Progenitor cell of endocrine pancreas (in vitro differentiated cells): ENCODE measurements at places on chromosomes 1 and 21. TPM values are rescaled to one million over a fixed set of nuclear protein-coding genes. Genes with fewer than 3 reads are reported as not detected.
A peak's percentile ranks its signal among the peaks of the same experiment; 100 is the strongest.

Gene OR2L2
- 0.14 and 0.22 TPM in 2 replicates for total RNA-seq

Gene VHLL
- total RNA-seq, result 0.46 TPM in 1 of 2 replicates, not detected in the other

Gene HNRNPCL4
- not detected in 2 replicates for total RNA-seq

- no peaks in the 10 kb centered on the region for H3K27me3 ChIP-seq
- H3K4me3 ChIP-seq, result no peak overlapping the region
- peaks cover 15% of the 10 kb centered on the region for H3K36me3 ChIP-seq
- H3K4me1 ChIP-seq, result no peaks in the 10 kb centered on the region
- H3K27ac ChIP-seq, result no peak overlapping the region
Observed at GRCh38 chr21:41832596-41833496, 46.3 kb downstream of the PRDM15 start.

- H3K27ac ChIP-seq, result no peak overlapping the region
- DNase-seq, result no peak
- H3K36me3 ChIP-seq, result no peaks in the 10 kb centered on the region
- no peak overlapping the region for H3K4me3 ChIP-seq
- peaks cover 18% of the 10 kb centered on the region for H3K27me3 ChIP-seq
Observed at GRCh38 chr1:95575291-95575690, 341.3 kb downstream of the RWDD3 start.

DNA sequence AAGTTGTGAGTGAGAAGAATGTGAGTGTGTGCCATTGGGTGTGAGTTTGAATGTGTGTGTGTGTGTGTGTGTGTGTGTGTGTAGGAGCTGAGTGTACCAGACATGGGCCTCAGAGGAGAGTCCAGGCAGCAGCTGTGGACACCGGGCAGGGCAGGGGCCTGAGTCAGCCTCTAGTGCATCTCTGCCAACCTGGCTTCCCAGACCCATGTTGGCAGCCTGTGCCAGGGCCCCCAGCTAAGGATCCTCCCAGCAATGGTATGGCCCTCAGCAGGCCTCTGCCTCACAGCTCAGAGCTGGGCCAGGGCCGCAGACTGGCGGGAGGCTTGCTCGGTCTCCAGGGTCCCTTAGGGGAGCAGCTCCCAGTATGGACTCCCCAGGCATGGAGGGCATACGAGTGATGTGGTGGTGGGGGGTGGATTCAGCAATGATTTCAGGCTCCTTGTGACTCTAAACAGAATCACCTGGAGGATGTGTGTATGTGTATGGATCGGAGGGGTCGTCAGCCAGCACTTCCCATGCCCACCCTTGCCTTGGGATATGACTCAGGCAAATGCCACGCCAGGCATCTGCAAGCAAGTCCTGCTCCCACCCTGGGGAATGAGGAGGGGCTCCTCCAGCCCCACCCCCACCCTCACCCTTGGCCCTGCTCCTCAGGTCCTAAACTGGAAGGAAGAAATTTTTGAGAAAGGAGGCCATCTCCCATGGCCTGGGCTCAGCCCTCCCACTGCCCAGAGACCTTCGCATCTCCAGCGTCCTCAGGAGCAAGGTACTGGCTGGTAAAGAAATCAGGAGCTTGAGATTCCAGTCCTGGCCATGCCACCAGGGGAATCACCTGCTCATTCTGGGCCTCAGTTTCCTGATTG is 1.8 kb upstream of the FOXO6 start:
- H3K27me3 ChIP-seq, result peaks cover 34% of the 10 kb centered on the region
- no peaks in the 10 kb centered on the region for H3K36me3 ChIP-seq
- H3K4me1 ChIP-seq, result peaks cover 12% of the 10 kb centered on the region

DNA sequence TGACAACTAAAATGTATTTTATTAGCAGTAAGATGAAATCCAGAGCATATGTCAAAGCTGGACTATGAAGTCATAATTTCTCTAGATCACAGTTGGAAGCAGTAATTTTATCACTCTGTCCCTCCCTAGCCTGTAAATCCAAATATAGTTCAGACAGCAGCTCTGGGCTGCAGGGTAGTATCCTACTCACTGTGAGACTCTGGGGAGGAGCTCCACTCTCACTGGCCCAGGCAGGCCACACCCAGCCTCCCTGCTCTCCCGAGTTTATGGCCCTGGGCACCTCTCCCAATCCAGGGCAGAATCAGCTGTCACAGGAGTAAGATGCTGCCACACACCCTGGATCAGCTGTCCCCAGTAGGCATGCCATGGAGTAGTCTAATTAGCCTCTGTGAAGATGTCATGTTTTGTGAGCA is 131.1 kb downstream of the HLCS start:
- peaks cover 5% of the 10 kb centered on the region for H3K4me1 ChIP-seq
- no peaks in the 10 kb centered on the region for H3K27me3 ChIP-seq
- peaks cover 1% of the 10 kb centered on the region for H3K36me3 ChIP-seq

DNA sequence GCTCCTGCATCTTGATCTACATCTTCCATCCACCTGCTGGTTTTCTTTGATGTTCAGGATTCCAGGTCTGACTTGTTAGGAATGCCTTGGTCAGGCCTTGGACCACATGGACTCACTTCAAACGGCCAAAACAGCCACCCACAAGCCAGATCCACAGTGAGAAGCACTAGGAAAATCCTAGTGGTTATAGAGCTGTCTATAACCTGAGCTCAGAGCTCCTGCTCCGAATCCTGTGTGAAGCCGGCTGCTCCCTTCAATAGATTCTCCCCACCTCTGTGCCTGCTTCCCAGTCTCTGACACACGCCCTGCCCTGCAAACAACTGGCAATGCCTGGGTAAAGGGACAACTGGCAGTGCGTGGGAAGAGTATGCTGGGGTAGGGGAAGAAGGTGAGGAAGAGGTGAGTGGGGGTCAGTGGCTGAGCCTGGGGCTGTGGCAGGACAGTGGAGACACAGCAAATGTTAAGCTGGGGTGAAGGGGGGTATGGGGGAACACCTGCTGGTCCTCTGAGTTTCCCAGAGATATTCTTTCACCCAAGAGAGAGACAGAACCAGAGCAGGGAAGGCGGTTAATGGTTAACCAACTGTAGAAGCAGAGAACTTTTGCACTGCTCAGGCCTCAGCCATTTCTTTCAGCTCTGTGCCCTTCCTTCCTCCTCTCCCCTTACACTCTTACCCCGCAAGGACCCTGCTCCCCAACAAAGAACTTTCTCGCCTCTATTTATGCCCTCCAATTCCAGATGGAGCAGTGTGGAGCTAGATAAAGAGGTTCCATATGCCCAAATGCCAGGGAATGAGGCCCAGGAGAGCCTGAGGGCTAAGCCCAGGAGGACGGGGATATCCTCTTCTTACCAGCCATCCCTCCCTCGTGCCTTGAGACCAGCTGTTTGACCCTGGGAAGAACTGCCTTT is 4.5 kb downstream of the PLXNA2 start:
- peaks cover 18% of the 10 kb centered on the region for H3K27me3 ChIP-seq
- peak overlapping the region; percentile 34 for H3K27ac ChIP-seq
- DNase-seq, result no peak
- no peaks in the 10 kb centered on the region for H3K36me3 ChIP-seq
- peak overlapping the region; percentile 18 for H3K4me3 ChIP-seq

DNA sequence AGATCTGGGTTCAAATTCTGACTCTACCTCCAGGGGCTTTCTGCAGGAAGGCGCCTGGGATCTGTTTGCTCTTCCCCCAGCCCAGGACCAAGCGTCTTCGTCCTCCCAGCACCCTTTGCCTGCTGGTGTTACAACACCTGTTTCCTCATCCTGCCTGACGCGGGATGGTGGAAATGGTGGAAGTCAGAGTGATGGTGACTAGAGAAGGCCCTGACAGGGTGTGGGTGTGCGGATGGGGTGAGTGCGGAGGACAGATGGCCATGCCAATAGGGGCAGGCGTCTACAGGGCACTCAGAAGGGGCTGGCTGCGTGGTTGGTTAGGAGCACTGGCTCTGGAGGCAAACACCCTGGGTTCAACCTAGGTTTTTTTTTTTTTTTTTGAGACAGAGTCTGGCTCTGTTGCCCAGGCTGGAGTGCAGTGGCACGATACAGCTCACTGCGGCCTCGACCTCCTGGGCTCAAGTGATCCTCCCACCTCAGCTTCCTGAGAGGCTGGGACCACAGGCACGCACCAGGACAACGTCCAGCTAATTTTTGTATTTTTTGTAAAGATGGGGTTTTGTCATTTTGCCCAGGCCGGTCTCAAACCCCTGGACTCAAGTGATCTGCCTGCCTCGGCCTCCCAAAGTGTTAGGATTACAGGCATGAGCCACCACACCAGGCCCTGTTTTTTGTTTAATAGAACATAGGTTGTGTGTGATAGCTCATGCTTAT is 1.5 kb downstream of the THEMIS2 start:
- H3K36me3 ChIP-seq, result no peaks in the 10 kb centered on the region
- no peak for DNase-seq
- H3K4me1 ChIP-seq, result peaks cover 3% of the 10 kb centered on the region

DNA sequence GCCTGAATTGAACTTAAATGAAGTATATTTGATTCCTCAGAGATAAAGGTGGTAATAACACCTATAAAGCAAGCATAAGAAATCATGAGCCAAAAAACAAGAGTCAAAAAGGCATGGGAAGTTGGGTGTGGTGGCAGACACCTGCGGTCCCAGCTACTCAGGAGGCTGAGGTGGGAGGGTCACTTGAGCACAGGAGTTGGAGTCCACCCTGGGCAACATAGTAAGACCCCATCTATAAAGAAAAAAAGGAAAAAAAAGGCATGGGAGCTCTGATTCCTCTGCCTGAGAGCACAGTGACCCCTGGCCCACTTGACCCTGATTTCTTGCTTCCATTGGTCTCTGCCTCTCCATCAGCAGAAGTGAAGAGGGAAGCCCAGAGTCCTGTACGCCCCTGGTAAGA is 40.3 kb downstream of the MT1HL1 start:
- no peak overlapping the region for H3K4me3 ChIP-seq
- H3K36me3 ChIP-seq, result no peaks in the 10 kb centered on the region
- DNase-seq, result no peak
- H3K4me1 ChIP-seq, result peaks cover 1% of the 10 kb centered on the region

GRCh38 chr1:175733722-175734121 is 9.7 kb downstream of the TNR start:
- no peak overlapping the region for H3K4me3 ChIP-seq
- H3K27ac ChIP-seq, result no peak overlapping the region
- H3K36me3 ChIP-seq, result no peaks in the 10 kb centered on the region
- no peak for DNase-seq

- peak overlapping the region; percentile 45 for H3K27ac ChIP-seq
- DNase-seq, result no peak
- no peaks in the 10 kb centered on the region for H3K4me1 ChIP-seq
- H3K4me3 ChIP-seq, result no peak overlapping the region
- H3K27me3 ChIP-seq, result peaks cover 16% of the 10 kb centered on the region
Observed at GRCh38 chr1:232726048-232726779, 79.0 kb upstream of the MAP10 start.

DNA sequence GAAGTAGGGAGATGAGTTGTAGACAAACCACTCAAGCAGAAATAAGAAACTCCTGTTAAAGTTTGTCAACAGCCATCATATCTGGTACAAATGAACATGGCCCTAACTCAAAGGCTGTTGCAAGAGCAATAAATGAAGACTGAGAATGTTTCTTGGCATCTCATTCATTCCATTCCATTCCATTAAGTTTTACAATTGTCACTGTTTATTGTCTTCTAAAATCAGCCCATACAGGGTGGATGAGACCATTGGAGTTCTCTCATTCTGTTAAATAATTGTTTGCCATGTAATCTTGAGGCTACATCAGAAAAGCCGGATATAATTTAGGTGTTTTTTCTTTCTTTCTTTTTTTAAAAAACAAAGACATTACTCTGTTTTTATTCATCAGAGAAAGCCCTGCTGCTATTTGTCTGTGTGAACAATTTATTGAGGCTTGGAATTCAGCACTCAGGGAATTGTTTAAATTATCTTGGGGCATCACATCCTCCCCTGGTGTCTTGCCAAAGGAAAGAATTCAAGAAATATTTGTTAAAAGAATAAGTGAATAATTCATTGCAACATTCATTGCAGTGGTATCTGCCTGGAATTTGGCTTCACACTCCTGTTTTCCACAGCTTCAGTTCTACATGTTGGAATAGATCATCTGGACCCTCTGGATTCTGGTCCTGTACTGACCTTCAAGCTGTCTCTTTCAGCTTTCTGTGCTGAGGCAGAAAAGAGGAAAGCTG is 604.5 kb downstream of the PLPP3 start:
- no peaks in the 10 kb centered on the region for H3K36me3 ChIP-seq
- H3K27ac ChIP-seq, result no peak overlapping the region
- peaks cover 5% of the 10 kb centered on the region for H3K27me3 ChIP-seq
- H3K4me3 ChIP-seq, result no peak overlapping the region
- no peaks in the 10 kb centered on the region for H3K4me1 ChIP-seq

DNA sequence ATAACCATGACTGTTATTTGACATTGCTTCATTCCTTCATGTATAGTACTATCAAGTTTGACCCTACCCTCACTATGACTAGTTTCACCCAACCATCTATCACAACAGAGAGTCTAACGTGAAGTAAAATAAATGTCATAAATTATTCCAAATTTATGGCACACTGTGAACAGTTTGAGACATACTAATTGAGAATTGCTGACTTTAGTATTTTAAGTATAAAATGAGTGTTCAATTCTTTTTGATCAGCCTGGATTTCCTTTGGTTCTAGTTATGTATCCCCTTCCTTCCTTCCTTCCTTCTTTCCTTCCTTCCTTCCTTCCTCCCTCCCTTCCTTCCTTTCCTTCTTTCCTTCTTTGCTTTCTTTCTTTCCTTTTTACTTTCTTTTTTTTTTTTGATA is 14.5 kb downstream of the CR1 start:
- no peak overlapping the region for H3K4me3 ChIP-seq
- no peak overlapping the region for H3K27ac ChIP-seq
- no peaks in the 10 kb centered on the region for H3K4me1 ChIP-seq

GRCh38 chr1:98898940-98899339 is 105.7 kb downstream of the PLPPR5 start:
- no peak for DNase-seq
- no peak overlapping the region for H3K27ac ChIP-seq
- no peak overlapping the region for H3K4me3 ChIP-seq
- H3K36me3 ChIP-seq, result no peaks in the 10 kb centered on the region
- H3K27me3 ChIP-seq, result no peaks in the 10 kb centered on the region
- no peaks in the 10 kb centered on the region for H3K4me1 ChIP-seq

DNA sequence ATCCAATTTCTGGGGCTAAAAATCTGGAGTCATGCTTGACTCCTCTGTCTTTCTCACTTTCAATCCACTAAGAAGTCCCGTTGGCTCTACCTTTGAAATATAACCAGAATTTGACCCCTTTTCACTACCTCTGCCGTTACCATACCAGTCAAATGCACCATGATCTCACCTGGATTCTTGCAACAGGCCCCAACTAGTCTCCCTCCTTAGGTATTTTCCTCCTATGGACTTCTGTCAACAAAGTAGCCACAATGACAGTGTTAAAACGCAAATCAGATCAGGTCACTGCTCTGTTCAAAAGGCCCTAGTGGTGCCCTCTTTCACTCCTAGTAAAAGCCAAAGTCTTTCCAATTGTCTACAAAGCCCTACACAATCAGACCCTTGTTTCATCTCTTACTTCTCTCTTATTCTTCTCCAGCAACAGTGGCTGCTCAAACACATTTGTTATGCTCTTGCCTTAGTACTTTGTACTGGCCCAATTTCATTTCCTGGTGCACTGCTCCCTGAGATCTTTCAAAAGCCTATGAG is 35.7 kb upstream of the AGL start:
- H3K36me3 ChIP-seq, result no peaks in the 10 kb centered on the region
- no peak overlapping the region for H3K27ac ChIP-seq
- H3K4me1 ChIP-seq, result peaks cover 4% of the 10 kb centered on the region
- H3K27me3 ChIP-seq, result no peaks in the 10 kb centered on the region

- DNase-seq, result no peak
- H3K36me3 ChIP-seq, result no peaks in the 10 kb centered on the region
- H3K27ac ChIP-seq, result no peak overlapping the region
- peaks cover 2% of the 10 kb centered on the region for H3K27me3 ChIP-seq
- H3K4me3 ChIP-seq, result no peak overlapping the region
Observed at GRCh38 chr21:38254970-38255369, 1.8 kb upstream of the KCNJ15 start.

- H3K36me3 ChIP-seq, result peaks cover 20% of the 10 kb centered on the region
- H3K4me1 ChIP-seq, result peaks cover 18% of the 10 kb centered on the region
- H3K27me3 ChIP-seq, result no peaks in the 10 kb centered on the region
- H3K4me3 ChIP-seq, result no peak overlapping the region
- H3K27ac ChIP-seq, result no peak overlapping the region
- DNase-seq, result no peak
Observed at GRCh38 chr1:220123889-220124288, 30.0 kb downstream of the IARS2 start.
